ENCODE measurements at places on chromosomes 2 and 18.
A peak's percentile ranks its signal among the peaks of the same experiment; 100 is the strongest.

DNA sequence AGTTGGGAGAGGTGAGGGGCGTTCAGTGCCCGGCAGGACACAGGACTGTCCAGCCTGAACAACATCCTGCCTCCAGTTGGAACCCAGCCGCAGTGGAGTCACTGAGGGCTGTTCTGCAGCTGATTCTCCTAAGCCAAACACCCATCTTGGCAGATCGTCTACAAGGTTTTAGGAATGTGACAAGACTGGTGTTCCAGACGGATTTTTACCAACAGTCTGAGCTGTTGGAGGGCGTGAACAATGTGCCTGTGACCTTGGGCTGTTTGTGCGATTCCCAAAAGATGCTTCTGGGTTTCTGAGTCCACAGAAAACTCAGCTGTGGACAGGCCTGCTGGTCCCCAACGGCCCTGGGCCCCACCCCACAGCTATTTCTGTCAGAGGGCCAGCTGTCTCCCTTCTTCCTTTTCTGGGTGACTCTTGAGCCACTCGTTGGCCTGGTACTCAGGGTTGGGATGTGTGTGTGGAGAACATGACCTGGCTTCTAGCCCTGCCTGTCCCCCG lies 5.7 kb downstream of the LRRFIP1 start:
- no peak for DNase-seq

GRCh38 chr2:176637486-176638166 lies 368.4 kb downstream of the MTX2 start:
- peak; percentile 17 for DNase-seq

DNA sequence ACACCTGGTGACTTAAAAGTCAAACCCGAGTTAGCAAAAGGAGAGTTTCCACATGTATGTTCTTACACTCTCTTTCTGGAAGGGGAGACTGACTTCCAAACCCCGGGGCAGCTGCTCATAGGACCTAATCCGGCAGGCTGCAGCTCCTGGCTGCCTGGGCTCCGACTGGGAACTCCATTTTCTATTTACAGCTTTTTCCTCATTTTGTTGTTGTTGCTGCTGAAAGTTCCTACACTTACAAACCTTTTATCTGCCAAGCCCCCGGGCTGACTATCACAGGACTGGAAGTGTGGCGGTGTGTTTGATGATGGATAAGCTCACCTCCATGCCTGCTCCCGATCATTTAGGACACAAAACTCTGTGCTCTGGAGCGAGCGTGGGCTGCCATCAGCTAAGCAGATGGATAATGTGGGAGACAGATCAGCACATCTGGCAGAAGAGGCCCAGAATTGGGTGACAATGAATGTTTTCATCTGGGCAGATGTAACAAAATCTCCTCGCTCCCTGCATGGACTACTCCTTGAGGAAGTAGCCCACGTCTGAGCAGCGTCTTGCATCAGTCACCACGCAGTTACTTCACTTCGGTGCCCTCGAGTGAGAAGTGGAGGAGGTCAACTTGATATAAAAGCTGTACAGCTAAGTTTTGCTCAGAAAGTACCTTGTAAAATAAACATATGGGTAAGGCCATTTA lies 114.4 kb upstream of the COPS8 start:
- DNase-seq, result no peak

DNA sequence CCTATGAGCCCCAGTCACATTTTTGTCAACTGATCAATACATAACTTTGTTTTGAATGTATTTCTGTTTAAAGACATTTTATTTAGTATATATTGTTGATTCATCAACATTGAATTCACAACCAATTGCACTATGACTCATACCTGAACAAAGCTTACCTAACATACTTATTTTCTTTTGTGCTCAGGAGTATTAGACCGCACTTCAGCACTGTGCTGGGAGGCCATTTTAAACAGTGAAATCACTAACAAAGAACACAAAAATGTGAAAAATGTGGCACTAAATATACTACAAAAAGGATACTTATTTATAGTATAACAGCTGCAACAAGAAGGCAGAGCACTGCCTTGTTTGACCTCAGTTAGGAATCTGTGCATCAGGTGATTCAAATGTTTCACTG lies 12.4 kb upstream of the IFIH1 start:
- no peak for DNase-seq

DNA sequence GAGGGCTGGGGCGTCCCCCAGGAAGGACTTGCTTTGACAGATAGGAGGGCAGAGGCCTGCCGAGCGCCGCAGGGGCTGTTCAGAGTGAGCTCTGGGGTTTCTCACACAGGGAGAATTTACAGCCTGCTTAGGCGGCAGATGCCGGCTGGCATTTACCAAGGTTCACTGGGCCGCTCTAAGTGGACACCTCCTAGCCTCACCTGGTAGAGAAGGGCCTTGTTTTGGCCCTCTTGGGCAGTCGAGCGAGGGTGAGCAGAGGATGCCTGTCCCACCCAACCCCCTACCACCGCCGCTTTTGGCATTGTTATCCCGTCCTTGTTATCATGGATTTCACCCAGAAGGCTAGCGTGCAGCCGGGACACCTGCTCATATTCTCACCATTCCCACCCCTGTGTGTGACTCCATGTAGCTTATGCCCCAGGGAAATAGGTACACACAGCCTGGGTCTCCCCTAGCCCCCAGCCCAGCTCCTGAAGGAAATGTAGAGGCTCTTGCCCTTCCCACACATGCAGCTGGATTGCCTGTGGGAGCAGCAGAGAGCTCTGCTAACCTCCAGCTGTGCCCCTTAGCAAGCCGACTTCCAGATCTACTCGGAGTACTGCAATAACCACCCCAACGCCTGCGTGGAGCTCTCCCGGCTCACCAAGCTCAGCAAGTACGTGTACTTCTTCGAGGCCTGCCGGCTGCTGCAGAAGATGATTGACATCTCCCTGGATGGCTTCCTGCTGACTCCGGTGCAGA lies 52.4 kb downstream of the FAM168B start:
- no peak for DNase-seq

DNA sequence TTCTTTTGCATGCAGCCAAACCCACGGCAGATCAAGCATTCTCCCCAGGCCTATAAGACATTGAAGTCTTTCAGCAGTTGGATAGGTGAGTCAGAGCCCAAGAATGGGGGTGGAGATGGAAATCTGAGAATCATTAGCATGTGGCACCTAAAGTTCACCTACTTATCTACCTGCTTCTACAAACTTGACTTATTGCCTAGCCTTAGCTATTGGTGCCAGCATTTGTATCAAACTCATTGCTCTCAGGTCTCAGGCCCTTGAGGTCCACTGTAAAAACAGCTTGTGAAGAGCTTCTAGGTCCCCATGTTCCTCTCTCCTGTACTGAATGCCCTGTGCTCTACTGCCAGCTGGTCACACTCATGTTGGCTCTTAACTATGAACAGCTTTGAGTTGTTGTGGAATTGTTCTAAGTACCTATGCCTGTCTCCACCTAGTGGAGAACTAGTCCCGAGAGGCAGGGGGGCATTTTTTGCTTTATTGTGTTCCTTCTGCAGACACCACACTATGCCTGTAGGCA lies 278.4 kb upstream of the SPRED2 start:
- no peak for DNase-seq

GRCh38 chr2:214801768-214802397 lies 7.6 kb downstream of the BARD1 start:
- no peak for DNase-seq

DNA sequence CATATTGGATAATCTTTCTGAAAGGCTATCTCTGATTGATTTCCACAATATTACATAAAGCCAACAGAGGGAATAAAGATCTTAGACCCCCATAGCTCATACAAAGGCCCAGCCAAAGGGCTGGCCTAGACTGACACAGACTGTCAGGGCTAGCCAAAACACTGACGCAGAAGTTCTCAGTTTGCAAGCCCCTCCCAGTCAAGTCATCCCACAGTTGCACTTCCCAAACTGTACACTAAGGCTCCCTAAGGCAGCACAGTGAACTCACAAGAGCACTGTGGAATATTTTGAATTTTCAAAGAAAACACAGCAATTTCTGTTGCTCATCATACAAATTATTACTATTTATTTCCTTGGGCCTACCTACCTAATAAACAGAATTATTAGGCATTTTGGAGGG lies 244.9 kb downstream of the SP3 start:
- DNase-seq, result no peak

GRCh38 chr18:8982416-8983183 lies 119.9 kb upstream of the NDUFV2 start:
- peak; percentile 58 for DNase-seq

- no peak for DNase-seq
Measured at GRCh38 chr2:1676913-1677820, 67.1 kb downstream of the PXDN start.

GRCh38 chr18:37527395-37527794 lies 38.2 kb downstream of the CELF4 start:
- DNase-seq, result no peak

DNA sequence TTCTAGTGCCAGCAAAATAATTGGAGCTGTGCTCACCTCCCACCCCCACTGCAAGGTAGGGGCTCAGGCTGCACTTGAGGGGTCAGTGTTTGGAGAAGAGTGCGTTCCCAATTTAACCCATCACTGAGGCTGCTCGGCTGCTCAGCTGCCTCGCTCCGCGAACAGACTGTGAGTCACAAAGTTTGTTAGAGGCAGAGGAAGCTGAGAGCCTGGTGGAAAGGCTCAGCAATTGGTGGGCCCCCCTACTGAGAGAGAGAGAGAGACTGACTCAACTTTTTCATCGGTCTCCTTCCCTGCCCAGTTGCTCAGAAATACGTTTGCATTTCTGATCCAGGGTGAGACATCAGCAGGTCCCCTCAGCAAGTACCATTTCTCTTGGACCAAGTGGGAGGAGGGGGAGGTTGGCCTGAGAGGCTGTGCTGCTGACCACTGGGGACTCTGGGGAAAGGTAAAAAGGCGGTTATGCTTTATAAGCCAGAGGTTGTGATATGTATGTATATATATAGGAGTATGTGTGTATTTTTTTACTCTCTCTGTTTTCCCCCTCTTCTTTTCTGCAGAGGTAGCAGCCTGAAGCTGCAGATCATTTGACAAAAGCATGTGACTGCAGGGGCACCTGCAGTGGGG lies 1.5 kb downstream of the EFR3B start:
- DNase-seq, result no peak

- no peak for DNase-seq
Measured at GRCh38 chr2:239162976-239163687, 237.7 kb downstream of the HDAC4 start.

DNA sequence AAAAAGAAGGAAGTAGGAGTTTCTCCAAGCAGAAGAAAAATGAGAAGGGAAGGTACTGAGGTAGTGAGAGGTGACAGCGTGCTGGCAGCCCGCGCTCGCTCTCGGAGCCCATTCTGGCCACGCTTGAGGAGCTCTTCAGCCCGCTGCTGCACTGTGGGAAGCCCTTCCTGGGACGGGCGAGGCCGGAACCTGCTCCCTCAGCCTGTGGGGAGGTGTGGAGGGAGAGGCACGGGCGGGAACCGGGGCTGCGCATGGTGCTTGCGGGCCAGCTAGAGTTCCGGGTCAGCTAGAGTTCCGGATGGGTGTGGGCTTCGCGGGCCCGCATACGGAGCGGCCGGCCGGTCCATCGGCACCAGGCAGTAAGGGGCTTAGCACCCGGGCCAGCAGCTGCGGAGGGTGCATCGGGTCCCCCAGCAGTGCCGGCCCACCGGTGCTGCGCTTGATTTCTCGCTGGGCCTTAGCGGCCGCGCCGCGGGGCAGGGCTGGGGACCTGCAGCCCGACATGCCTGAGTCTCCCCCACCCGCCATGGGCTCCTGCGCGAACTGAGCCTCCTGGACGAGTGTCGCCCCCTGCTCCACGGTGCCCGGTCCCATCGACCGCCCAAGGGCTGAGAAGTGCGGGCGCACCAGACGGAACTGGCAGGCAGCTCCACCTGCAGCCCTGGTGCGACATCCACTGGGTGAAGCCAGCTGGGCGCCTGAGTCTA lies 11.1 kb upstream of the CYS1 start:
- no peak for DNase-seq

DNA sequence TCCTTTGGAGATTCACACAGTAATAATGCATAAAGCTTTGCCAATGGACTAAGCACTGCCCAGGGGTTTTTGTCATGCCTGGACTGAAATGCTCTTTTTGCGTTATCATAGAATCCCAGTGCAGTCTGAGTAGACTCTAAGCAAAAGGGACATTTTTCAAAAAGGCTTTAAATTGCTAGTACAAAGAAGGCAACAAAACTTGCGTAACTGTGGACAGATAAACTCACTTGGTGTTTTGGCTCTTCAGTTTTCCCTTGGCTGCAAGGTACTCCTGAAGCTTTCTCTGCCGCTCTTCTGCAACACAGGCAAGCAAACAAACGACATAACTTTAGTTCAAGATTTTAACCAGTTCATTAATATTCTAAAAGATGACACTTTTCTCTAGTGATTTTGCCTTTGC lies 2.1 kb downstream of the CKAP2L start:
- DNase-seq, result no peak

DNA sequence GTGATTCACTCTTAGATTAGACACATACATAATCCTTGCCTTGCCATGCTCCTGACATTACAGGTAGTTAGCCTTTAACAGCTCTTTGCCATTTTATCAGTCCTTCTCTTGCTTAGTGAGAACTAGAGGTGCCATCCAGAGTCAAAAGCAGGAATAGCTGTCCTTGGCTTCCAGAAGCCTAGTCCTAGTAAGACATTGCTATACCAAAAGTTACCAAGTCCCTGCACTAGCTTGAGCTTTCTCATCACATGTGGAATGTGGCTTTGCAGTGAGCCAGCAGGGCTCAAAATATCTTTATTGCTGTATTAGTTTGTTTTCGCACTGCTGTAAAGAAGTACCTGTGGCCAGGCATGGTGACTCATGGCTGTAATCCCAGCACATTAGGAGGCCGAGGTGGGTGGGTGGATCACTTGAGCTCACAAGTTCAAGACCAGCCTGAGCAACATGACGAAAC lies 104.7 kb upstream of the NOSTRIN start:
- DNase-seq, result no peak

DNA sequence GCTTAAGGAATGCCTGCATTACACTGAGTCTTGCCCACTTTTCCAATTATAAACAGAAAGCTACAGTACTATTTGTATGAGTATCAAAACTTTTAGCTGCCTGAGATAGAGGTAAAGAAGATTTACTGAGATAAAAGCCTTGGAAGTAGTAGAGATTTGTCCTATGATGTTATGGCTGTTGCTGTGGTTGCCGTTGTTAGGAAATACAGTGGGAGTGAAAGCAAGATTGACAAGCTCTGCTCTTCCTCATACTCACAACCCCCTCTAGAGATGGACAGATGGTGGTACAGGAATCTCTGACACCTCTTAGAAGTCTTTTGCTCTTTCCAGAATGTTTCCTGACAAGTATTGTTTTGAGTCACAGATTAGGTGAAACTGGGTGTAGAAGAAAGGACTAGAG lies 242.5 kb downstream of the RPIA start:
- no peak for DNase-seq

Measured in NCI-H2171 (cell line).